ENCODE measurements at places on chromosomes 3 and 15.

DNA sequence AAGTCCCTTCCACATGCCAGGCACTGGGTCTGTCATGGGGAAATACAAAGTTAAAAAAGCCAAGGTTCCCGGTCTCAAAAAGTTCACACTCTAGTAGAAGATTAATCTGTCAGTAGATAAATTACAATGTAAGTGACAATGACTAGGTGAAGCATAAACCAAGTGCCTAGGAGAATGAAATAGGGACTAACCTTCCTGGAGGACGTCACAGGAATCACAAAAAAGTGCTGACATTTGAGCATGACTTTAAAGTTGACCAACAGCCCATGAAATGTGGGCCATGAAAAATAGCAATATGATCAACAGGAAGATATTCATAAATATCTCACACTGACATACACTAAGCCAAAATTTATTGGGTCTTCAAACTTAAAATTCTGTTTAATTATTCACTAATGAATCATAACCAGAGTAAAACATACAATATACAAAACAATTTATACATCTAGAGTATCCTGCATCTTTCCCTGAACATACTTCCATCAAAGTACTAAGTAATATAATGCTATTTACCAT lies 20.0 kb downstream of the COPS2 start:
- DNase-seq: no peak

- DNase-seq: no peak
Observed at GRCh38 chr3:9101286-9101685, 138.0 kb upstream of the RAD18 start.

GRCh38 chr3:70308760-70309159 lies 3.7 kb downstream of the MDFIC2 start:
- DNase-seq: no peak

DNA sequence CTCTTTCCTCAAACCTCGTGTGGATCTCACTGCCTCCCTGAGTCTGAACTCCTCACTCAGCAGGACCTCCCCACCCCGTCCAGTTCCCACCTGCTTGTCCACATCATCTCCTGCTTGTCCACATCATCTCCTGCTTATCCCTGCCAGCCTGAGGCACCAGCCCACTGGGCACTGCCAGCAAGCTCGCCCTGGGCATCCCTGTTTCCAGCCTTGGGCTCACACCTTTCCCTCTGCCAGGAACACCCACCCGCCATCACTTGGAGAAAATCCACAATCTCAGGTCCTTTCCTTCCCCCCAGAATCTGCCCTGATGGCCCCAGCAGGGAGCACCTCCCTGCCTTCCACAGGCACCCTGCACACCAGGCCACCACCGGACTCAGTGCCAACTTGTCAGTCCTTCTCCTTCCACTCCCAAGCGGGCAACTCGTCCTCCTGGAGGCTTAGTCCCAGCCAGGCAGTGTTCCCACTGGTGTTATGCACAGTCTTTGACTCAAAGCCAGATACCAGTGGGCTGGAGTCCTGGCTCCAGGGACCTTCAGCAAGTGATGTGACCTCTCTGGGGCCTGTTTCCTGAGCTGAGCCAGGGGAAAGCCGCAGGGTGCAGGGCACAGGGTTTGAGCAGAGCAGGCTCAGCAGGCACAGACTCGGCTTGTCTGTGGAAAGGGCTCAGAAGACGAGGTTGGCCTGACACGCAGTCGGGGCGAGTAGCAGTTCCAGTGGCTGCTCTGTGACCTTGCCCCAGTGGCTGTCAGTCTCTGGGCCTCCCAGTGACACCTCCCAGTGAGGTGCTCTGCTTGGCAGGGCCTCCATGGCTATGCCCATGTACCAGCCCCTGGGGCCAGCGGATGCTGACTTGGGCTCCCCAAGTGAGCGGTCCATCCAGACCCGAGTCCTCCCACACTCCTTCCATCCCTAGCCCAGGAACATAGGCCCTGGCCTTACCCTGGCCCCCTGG lies 9.5 kb upstream of the MESP2 start:
- DNase-seq: no peak

DNA sequence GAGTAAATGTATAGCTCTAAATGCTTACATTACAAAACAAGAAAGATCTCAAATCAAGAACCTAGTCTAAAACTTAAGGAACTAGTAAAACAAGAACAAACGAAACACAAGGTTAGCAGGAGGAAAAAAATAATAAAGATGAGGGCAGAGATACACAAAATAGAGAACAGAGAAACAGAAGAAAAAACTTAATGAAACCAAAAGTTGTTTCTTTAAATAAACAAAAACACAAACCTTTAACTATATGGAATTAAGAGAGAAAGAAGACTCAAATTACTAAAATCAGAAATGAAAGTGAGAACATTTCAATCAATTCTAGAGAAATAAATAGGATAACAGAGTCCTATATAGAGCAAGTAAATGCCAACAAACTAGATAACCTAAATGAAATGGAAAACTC lies 59.6 kb downstream of the DLG1 start:
- no peak for DNase-seq

DNA sequence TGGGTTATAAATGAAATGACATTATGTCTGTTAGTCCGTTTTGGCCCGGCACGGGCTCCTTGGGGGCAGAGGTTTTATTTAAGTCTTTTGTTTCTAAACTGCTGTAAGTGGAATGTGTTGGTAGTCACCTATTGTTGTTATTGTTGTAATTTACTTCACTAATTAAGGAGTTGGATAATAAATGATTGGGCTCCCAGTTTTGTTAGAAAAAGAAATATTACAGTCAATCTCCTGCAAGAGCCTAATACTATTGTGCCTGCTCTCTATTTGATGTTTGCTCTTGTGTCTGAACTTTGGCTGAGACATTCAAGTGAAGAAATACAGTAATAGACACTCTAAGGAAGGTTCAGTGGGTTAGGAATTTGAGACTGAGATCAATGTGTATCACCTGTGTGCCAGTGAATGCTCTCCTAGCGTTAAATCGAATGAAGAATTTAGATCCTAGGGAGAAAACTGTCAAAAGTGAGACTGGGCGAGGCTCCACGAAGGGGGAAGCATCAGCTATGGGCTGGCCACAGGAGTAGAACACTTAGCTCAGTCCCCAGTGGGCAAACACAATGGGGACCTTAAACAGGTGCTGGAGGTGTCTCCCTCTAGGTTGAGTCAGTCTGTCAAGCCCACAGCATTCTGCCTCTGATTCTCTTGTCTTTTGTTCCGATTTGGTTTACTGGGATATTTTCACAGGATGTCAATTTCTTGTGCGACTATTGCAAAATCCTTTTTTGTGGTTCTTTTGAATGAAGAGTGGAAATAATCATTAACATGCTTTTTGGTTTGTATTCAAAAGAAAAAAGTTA lies 1.2 kb downstream of the ROBO2 start:
- DNase-seq: no peak

GRCh38 chr3:123036352-123037014 lies 8.9 kb upstream of the SEMA5B start:
- no peak for DNase-seq

- peak; percentile 85 for DNase-seq
Observed at GRCh38 chr15:34988027-34988902, at the start of gene ZNF770. Gene ZNF770 (minus strand): TSS chr15:34988287. CDS start chr15:34983434, 4,853 bp downstream.

DNA sequence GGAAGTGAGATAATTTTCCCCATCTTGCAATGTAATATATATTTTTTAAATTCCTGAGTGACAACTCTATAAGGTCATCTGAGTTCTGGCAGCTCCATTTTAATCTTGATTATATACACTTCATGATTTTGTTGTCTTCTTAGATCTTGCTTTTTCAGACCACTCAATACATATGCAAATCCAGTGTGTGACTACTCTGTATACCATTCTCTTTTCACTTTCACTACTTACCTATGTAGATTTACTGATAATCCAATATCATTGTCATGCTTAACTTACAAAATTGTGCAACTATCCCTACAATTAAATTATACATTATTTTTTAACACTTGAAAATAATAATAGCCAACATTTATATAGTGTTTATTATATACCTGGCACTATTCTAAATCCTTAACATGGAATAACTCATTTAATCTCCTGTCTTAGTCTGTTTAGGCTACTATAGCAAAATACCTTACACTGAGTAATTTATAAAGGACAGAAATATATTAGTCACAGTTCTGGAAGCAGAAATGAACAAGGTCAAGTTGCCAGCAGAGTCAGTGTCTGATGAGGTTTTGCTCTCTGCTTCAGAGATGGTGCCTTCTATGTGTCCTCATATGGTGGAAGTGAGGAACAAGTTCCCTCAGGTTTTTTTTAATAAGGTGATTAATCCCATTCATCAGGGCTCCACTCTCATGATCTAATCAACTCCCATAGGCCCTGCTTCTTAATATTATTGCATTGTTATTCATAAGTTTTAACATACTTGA lies 338.5 kb downstream of the TUSC7 start:
- no peak for DNase-seq

DNA sequence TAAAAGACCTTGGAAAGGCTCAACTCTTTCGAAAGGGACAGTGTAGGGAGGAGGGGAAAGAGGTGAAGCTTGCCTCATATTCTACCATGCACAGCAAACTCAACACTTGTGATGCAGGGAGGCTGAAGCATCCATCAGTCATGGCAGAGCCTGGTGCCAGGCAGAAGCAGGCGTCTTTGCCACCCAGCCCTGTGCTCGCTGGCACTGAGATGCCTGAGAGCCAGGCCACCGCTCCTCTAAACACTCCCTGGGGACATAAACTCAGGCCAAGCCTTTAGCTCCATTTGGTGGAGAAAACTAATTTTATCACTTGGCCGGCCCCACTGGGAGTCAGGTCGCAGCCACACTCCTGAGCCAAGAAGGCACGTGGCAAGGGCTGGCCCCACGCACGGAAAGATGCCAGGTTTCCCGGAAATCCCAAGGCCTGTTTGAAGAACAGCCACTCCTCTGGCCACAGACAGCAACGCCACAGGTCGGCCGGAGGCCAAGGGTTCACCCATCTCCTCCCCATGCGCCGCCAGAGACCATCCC lies 30.7 kb downstream of the XXYLT1 start:
- no peak for DNase-seq

- DNase-seq: peak; percentile 99
Observed at GRCh38 chr3:120093911-120094775, at the start of gene GSK3B. Gene GSK3B (minus strand): TSS chr3:120094447. CDS start chr3:120093434, 1,013 bp downstream.

DNA sequence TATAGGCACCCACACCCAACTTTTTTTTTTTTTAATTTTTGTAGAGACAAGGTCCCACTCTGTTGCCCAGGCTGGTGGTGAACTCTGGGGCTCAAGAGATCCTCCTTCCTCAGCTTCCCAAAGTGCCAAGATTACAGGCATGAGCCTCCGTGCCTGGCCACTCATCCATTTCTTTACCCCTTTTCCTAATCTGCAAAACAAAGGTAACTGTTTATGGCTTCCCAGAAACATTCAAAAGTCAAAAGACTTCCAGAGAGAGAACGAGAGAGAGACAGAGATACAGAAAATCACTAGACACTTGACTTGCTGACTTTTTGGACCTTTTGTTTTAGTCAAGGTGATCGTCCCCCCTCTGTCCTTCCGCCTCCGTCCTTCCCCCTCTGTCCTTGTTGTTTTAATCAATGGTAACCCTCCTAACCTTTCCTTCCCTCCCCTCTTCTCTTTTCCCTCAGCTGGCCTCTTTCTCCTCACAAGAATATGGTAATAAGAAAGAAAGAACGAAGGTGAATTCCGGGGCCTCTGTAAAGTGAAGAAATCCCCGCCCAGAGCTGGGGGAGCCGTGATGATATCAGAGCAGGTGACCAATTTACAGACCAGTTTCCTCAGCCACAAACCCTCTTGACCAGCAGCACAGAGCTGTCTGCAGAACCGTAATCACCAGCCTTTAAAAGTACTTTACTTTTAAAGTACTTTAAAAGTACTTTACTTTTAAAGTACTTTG lies 21.9 kb downstream of the KLHL6 start:
- DNase-seq: no peak

DNA sequence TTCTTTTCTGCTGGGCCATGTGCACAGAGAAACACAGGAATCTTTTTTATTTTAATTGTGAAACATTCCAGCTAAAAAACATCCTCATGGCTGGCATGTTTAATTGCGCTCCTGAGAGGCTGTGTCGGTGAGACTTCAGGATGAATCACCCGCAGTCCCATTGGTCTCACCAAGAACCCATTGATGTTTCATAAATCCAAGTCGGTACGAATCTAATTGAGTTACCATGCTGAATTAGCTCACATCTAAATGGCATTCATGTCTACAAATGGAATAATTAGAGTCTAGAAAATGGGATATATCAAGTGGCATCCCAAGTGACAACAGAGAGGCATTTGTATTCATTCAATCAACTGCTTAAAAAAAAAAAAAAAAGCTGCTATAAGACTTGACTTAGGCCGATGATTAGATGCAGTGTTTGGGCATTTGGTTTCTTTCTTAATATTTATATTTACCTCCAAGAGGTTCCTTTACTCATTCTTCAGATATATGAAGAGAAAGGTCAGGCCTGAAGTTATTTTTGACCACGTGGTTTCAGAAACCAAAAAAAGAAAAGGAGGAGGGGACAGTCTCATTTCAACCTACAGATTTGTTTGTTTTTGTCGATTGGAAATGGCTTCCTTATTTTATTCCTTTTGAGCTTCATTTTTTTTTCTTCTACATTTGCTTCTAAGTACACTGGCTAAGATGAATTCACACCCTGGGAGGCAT lies 79.1 kb upstream of the FOXB1 start:
- DNase-seq: no peak

GRCh38 chr3:113890256-113890900 lies 51.8 kb downstream of the GRAMD1C start:
- DNase-seq: no peak

GRCh38 chr15:67138891-67139855 lies 73.8 kb downstream of the SMAD3 start:
- no peak for DNase-seq

GRCh38 chr15:68106656-68107055 lies 52.5 kb downstream of the PIAS1 start:
- DNase-seq: no peak

GRCh38 chr3:167992381-167992780 lies 103.3 kb downstream of the GOLIM4 start:
- DNase-seq: no peak

DNA sequence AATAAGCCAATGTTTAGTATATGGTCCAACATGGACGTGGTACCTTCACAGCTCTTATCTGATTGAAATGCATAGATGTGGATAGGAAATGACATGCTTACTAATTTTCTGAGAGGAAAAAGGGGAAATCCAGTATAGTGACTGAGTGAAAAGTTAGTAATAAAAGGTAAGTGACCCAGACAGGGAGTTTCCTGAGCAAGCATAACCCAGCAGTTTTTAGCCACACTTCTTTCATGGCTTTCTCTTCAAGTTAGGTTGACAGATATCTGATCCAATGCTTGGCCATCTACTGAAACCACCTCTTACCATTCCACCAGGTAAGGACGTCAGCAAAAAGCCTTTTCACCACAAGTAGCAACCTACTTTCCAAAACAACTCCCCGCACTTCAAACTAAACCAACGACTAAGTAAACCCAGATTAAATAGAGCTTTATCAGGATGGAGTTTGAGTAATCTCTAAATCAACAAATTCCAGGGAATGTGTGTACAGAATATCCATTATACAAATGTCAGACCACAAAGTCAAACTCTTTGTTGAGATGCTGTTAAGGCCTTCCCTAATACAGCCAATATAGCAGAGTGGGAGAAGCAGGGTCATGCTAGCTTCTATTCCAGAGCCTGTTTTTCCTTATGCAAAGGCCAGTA lies 329.7 kb downstream of the RORA start:
- DNase-seq: no peak

DNA sequence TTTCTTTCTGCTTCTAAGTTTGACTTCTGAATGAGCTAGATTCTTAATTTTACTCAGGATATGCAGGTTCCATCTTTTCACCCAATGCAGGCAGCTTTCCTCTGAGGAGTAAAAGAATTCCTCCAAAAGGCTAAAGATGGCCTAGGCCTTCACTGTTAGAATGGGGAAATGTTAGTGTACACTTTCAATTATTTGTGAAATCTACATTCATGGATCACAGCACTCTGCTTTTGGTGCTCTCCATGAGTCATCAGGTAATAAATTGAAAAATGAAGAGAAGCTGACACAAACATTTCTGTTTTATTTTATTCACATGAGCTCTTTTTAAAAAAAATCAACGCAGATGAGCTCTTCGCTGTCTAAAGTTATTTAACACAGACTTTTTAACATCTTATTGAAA lies 502.5 kb upstream of the GOLIM4 start:
- DNase-seq: no peak

Data from activated effector memory CD4-positive, alpha-beta T cell treated with Interleukin-2 at 50 U/mL for 16 hours (primary cell).